ENCODE measurements at places on chromosomes 16 and 17.

DNA sequence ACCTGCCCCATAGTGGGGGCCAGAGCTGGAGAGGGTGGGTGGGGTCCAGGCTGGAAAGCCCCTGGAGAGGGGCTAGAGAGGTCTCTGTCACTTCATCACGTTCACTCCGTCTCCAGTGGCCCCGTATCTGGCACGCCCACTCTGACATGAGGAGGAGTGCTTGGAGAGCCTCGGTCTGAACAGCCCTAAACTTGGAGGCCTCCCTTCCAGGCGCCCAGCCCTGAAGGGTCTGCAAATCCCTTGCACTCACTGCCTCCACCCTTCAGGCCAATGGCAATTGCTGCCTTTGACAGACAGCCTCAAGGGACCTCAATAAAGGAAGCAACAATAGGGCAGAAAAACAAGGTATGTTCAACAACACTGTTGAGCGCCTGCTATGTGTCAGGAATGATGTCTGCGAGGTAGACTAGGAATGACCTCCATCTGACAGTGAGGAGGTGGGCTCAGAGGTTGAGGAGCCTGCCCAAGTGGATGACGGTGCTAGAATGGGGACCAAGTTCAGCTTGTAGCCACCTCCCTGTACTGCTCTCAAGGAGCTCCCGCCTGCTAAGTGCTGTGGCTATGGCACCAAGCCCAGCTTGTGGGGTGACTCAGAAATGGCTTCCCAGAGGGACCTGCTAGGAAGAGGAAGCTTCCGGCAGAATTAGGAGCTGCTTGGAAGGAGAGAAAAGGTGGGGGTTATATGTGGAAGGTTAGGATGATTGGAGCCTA, 2.9 kb upstream of the EPX start:
- DNase-seq = no peak

DNA sequence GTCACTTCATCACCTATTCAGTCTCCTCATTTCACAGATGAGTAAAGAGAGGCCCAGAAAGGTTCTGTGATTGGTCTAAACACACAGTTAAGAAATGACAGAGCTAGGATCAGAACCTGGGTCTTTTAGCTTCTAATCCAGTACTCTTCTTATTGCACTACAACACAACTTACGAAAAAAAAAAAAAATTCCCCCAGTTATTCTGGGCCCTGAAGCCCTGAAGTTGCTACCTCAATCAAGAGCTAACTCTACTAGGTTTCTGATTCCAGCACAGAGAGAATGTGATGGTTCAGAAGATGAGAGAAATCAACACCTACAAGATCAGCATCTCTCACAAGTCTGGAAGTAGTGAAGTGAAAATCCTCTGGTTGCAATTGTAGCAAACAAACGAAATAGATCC, 37.3 kb downstream of the GRB7 start:
- DNase-seq = no peak

DNA sequence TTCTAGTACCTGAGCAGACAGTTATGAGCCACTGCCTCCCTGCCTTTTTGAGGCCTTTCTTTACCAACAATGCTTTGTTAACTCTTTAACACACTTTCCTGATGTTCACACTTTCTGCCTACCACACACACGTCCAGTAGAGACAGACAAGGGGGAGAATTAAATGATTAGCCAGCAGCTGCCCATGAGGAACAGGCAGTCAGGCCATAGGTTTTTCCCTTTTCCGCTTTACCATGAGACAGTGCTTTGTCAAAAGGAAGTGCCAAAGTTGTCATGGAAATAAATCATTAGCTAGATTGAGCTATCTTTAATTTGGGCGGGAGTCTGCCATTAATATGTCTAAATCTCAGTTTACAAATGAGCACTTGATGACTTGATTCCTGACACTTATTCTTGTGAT, 102.1 kb downstream of the PITPNC1 start:
- no peak for DNase-seq

DNA sequence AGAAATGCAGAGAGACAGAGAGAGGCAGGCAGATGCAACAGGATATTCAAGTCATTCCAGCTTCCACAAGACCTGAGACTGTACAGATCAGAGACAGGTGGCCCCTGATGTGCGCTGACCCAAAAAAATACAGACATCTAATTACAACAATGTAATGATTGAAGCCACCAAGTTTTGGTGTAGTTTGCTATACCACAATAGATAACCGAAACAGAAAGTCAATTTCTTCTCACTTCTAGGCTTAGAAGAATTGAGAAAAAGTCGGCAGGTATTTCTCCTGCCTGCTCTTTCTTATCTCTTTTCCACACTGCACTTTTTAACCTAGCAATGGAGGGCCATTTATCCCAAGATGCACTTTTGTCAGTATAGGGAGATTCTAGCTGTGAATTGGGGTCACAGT, 949.2 kb downstream of the CDH11 start:
- no peak for DNase-seq

DNA sequence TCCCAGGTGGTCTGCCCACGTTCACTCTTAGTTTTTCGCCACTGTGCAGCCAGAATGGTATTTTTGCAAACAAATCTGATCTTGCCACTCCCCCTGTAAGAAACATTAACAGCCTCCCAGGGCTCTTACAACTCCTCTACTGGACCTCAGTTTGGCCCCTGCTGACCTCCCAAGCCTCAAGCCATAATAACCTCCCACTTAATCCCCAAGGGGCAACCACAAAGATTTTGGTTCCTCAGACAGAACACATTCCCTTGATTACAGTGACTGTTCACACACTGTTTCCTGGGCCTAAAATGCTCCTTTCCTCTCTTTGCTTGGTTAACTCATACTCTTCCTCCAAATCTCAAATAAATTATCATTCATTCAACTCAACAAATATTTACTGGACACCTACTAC, 21.5 kb upstream of the CD300E start:
- no peak for DNase-seq

DNA sequence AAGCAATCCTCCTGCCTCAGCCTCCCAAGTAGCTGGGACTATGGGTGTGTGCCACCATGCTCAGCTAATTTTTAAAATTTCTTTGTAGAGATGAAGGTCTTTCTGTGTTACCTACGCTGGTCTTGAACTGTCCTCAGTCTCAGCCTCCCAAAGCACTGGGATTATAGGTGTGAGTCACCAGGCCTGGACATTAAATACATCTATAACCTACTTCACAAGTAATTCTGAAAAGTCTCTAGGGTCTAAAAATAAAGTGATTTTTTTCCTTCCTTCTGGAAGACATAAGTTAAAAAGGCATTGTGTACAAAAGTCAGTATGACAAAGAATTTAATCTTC, 118.3 kb downstream of the PARN start:
- no peak for DNase-seq

DNA sequence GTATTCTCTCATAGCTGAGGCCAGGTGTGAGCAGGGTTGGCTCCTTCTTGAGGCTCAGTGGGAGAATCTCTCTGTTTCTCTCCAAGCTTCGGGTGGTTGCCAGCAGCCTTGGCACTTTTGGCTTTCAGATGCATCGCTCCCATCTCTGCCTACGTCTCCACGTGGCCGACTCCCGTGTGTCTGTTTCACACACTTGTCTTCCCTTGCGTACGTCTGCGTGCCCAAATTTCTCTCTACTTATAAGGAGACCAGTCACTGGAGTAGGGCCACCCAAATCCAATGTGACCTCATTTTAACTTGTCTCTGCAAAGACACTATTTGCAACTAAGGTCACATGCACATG, 14.7 kb downstream of the OSBPL7 start:
- DNase-seq = no peak

GRCh38 chr16:48963901-48964615, 317.6 kb downstream of the CBLN1 start:
- DNase-seq = no peak

GRCh38 chr16:71387045-71387871, 28.7 kb downstream of the CALB2 start:
- DNase-seq = no peak

GRCh38 chr16:31008149-31008548, 2.3 kb downstream of the STX1B start:
- DNase-seq = no peak

- no peak for DNase-seq
Measured at GRCh38 chr17:74288785-74289184, 14.8 kb downstream of the DNAI2 start.

GRCh38 chr16:50275098-50275415, 8.7 kb downstream of the ADCY7 start:
- DNase-seq = no peak

- DNase-seq = no peak
Measured at GRCh38 chr17:2939714-2940351, 123.6 kb downstream of the OR1D5 start.

DNA sequence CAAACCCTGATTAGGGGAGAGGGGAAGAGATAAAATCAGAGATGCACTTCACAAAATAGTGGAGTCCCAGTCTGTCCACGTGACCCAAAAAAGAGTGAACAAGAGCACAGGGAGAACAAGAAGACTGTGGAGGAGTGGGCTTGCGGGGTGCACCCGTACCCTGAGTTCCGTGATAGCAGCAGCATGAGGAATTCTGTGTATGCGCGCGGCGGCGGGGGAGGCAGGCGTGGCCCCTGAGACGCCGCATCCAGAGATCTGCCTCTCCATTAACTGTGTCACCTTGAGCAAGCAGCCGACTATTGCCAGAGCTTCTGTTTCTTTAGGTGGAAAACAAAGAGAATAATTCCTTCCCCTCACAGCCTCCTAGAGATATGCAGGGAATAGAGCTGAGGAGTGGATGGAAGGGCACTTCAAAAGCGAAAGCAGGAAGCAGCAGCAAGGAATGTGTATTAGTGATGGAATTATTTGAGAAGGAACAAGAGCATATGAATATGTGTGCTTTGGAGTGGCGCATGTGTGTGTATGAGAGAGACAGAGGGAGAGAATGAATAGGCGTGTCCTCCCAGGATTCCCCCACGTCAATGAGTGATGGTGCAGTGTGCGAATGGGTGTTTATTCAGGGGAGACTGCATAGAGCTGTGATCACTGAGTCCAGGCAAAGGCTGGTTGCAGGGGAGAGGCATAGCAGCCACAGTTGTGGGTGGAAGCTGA, 10.4 kb upstream of the SOX9 start:
- DNase-seq = no peak

DNA sequence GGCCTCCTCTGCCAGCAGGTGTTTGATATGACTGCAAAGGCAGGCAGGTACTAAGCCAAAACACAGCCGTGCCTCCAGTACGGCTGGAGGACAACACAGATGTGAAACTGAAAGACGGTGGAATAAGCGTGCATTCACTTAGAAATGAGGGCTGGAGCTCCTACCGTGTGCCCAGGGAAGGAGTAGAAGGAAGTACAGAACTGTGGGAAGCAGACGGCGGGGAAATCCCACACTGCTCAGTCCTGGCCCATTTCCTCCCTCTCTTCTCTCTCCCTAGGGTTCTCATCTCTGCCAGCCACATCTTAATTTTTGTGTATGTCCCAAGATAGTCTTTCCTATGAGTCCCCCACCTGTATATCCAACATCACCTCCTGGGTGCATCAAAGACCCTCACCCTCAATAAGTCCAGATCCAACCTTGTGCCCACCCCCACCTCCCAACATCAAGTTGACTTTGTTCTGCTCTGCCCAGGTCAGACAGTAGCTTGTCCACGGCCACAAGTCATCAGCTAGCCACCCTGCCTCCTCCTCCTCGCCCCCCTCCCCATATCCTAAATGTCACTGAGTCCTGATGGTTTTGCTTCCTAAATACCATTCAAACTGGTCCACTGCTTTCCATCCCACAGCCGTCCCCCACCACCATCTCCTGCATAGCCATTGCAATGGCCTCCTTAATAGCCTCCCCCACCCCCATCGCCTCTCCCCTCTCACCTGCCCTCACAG, 77.1 kb upstream of the RPL38 start:
- no peak for DNase-seq

DNA sequence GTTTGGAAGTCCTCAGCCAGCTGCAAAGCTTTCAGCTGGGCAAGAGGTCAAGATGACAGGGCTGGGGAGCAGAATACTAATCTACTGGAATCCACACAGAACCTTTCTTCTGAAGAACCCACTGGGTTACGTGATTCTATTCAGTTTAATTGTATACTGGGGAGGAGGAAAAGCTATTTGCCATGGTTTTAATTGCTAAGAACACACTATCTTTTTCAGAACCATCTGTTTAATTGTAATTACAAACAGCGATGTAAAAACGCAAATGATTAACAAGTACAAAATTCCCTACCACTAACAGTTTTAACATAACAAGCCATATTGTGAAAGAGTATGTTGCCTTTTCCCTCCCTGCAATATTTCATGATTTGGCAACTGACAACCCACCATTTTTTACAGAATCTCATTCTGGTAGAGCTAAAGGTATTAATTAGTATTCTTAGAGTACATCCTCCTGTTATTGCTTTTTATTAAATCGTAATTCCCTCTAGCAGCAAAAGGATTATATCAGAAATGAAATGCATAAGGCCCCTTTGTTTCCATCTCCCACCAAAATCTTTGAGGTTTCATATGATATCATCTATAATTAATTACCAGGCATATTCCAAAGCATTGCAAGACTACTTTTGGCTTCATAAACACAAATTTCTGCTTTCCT, 12.1 kb downstream of the HYDIN start:
- DNase-seq = no peak
